ENCODE measurements at places on chromosomes 16 and 17.

DNA sequence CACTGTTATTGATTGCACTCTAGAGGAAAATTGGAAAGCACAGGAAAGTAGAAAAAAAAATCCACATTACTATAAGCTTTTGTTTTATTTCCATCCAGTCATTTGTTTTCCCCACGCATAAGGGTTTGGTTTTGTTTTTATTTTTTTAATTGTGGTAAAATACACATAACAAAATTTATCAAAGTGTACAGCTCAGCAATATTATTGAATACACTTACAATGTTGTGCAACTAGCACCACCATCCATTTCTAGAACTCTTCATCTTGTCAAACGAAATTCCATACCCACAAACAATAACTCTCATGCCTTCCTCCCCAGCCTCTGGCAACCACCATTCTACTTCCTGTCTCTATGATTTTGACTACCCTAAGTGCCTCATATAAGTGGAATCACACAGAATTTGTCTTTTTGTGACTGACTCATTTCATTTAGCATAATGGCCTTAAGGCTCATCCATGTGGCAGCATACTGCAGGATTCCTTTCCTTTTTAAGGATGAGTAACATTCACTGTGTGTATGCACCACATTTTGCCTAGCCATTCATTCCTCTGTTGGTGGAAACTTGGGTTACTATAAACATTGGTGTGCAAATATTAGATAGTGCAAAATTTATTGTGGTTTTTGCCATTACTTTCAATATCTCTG is 11.1 kb downstream of the SPPL2C start:
- no peak for DNase-seq

GRCh38 chr16:84650062-84650991 is 2.0 kb downstream of the KLHL36 start:
- peak; percentile 58 for DNase-seq

DNA sequence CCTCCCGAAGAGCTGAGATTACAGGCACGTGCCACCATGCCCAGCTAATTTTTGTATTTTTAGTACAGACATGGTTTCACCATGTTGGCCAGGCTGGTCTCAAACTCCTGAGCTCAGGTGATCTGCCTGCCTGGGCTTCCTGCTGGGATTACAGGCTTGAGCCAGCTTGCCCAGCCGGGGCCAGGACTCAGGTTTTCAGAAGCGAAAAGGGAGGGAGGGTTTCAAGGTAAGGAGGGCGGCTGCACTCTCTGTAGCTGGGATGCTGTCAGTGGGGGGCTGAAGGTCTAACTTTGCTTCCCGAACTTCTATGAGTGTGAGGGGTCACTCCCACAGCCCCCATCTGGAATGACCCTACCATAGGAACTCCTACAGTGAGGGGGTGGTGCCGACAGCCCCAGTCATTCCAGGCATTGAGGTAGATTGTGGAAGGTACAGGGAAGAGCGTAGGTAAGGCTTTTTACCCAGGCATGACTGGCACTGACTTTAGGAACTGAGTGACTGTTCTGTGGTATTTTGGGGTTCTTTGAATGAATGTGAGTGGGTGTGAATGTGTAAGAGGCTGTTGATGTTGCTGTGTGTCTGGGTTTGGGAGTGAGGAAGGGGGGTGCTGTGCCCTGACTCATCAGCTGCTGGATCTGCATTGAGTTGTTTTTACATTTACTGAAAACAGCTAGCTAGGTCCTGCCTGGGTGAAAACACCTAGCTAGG is 3.8 kb upstream of the C1QL1 start:
- DNase-seq = peak; percentile 17

DNA sequence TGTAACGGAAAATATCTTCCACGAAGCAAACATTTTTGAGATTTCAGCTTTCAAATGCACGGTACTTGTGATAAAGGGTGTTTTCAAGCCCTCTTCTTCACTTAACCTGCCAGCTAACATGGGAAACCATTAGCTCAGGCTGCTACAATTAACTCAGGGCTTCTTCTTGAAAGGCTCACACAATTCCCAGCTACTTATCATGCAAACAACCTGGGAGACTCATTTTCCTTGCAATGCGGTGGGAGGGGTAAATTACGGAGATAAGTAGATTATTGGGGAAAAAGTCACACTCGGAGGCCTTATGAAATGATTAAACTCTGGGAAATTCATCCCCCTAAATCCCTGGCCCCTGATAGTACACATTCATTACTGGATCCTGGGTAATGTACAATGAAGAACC is 266.4 kb downstream of the STX8 start:
- no peak for DNase-seq

GRCh38 chr16:78137782-78138616 is 38.5 kb downstream of the WWOX start:
- DNase-seq = no peak

DNA sequence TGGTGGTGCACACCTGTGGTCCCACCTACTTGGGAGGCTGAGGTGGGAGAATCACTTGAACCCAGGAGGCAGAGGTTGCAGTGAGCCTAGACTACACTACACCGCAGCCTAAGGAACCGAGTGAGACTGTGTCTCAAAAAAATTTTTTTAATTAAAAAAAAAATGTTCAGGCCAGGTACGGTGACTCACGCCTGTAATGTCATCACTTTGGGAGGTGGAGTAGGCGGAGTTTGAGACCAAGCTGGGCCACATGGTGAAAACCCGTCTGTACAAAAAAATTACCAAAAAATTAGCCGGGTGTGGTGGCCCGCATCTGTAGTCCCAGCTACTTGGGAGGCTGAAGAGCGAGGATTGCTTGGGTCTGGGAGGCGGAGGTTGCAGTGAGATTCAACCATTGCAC is 3.6 kb upstream of the FAM222B start:
- no peak for DNase-seq

DNA sequence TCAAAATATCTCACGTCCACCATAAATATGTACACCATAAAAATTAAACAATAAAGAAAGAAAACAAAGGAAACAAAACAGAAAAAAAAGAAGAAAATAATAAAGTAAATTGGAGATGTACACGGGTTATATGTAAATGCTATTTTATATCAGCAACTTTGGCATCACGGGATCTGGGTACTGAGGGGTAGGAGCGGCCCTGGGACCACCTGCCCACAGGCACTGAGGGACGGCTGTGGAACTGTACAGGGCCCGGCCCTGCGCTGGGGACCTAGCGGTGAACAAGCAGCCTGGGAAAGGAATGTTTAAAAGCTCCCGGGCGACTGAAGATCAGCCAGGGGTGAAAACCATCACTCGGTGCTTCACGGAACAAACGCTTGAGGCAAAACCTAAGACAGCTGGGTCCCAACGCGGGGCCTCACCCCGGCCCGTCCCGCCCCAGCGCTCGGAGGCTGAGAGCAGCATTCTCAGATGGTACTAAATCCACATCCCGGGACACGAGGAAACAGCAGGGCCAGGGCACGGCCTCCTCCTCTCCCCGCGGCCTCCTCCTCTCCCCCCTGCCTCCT is 31.2 kb downstream of the NXN start:
- DNase-seq = no peak

GRCh38 chr17:9170853-9171252 is 149.5 kb downstream of the NTN1 start:
- DNase-seq = no peak

- DNase-seq = no peak
These were observed 149.8 kb upstream of the DYNLRB2 start for GRCh38 chr16:80390871-80391489.

GRCh38 chr17:81832608-81833159 is 407 bp downstream of the MCRIP1 start:
- DNase-seq = no peak

GRCh38 chr17:57017625-57018024 is 39.7 kb downstream of the SCPEP1 start:
- DNase-seq = no peak

GRCh38 chr16:10525214-10525825 is 55.1 kb downstream of the EMP2 start:
- no peak for DNase-seq

DNA sequence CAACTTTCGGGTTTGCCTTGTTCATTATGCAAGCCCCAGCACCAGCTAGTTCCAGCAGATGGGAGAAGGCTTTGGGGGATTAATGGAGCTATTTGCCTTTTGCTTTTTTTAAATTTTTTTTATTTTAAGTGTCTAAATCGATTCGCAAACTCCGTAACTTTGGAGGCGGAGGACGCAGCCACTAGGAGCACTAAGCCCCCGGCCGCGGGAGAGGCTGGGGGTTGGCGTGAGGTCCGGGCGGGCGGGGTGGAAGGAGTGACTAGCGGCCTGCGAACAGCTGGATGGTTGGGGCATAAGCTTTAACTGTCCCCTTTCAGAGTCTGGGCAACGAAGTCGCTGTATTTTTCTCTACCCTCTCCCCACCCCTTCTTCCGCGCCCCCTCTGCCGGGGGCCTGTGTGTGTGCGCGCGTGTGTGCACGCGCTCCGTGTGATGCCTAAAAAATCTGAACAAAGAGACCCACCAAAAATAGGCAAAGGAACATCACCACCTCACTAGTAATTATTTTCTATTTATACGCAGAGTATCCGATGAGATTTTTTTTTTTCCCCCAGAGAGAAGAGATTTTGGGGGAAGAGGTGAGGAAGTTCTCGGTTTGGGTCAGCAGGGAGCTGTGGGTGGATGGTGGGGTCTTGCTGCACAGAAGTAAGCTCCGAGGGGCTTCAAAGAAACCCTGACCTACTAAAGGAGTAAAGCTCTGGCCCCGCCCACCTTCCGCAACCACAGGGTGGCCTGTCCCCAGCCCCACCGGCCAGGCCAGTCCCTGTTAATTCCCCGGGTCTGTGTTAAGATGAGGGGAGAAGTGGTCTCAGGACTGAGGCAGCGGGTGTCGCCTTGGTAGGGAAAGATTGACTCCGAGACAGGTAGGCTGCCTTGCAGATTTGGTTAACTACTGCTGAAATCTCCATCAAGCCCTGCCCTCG is 2.3 kb downstream of the SHISA9 start:
- DNase-seq = no peak

DNA sequence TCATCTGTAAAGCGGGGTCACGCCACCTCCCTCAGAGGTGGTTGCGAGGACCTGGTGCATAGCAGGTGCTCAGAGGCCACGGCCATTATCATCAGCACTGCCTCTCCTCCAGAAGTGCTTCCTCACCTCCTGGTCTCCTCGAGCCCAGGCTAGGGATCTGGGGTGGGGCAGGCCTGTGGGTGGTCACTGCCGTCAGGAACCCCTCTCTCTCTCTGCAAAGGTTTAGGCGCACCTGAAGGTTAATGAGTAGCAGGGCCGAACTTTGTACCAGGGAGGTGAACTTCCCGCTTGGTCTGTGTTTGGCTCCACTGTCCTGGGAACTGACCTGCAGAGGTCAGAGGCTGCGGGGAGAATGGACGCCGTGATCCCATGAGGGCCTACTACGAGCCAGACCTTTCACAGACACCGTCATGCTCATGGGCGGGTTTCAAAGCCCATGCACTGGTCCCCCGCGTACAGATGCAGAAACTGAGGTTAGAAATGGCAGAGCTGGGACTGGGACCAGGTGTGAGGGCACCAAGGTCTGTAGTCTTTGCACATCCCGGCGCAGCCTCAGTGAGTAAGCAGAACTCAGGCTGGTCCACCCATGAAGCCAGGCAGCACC is 13.8 kb downstream of the JUP start:
- no peak for DNase-seq

DNA sequence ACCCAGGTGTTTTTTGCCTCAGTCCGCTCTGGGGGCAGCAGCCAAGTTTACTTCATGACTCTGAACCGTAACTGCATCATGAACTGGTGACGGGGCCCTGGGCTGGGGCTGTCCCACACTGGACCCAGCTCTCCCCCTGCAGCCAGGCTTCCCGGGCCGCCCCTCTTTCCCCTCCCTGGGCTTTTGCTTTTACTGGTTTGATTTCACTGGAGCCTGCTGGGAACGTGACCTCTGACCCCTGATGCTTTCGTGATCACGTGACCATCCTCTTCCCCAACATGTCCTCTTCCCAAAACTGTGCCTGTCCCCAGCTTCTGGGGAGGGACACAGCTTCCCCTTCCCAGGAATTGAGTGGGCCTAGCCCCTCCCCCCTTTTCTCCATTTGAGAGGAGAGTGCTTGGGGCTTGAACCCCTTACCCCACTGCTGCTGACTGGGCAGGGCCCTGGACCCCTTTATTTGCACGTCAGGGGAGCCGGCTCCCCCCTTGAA is 2.1 kb upstream of the C17orf107 start:
- DNase-seq = no peak

GRCh38 chr17:20254541-20254940 is 212.8 kb downstream of the LGALS9B start:
- DNase-seq = no peak

DNA sequence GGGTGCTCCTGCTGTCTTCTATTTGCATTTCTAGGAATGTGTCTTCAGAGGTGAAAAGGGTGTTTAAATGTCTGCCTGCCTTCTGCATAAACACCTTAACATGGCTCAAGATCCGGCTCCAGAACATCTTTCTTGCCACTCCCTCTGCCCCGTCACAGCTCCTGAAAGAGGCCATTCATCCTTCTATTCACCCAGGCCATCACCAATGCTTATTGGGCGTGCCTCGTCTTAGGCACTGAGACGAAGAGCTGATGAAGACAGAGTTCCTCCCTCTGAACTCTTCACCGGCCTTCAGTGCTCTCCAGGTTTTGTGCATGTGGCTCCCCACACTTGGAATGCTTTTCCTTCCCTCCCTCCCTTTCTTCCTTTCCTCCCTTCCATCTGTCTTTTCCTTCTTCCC is 386.7 kb downstream of the UTP18 start:
- no peak for DNase-seq

- DNase-seq = no peak
These were observed 10.1 kb upstream of the STAC2 start for GRCh38 chr17:39235555-39236449.

GRCh38 chr16:82582975-82583374 is 43.8 kb upstream of the CDH13 start:
- DNase-seq = no peak

GRCh38 chr16:9357829-9358228 is 266.4 kb downstream of the HAPSTR1 start:
- DNase-seq = no peak

DNA sequence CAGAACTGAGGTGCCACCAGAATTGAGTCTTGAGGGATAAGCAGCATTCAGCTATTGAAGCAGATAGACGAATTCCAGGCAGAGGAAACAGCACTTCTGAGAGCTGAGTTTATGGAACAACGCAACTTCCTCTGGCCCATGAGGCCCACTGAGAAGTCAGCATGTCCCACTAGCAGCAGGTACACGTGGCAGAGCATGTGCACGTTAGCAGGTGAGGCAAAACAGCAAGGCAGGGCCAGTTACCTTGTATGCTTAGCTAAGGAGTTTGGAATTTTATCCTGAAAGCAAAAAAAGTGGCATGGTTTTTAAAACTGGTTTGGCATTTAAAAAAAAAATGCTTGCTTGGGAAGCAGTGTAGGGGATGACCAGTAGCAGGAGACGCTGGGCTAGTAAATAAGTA is 305.6 kb downstream of the CPPED1 start:
- no peak for DNase-seq

DNA sequence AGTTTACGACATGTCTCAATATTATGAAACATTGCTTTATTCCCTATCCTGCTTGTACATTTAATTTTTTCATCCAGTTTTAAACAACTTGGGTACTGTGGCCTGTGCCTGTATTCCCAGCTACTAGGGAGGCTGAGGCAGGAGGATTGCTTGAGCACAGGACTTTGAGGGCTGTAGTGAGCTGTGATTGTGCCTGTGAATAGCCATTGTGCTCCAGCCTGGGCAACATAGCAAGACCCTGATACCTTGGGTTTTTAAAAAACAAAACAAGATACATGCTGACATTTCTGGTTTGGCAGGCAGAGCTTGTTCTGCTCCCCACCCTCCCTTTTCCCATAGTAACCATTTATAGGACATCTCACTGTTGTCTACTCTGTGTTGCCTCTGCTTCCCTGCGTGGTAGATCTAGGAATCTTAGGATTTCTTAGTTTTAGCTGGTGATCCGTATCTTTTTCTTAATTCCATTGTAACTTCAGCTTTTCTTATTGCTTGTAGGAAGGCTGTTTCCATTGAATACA is 35.6 kb downstream of the TENT4B start:
- DNase-seq = no peak
